Amniotic epithelial cell (primary cell): ENCODE measurements at places on chromosomes 11 and 22.

GRCh38 chr11:32456864-32457263 lies 21.5 kb upstream of the WT1 start:
- no peak for DNase-seq

GRCh38 chr11:62054484-62055121 lies 69.2 kb upstream of the INCENP start:
- DNase-seq: peak; percentile 36

DNA sequence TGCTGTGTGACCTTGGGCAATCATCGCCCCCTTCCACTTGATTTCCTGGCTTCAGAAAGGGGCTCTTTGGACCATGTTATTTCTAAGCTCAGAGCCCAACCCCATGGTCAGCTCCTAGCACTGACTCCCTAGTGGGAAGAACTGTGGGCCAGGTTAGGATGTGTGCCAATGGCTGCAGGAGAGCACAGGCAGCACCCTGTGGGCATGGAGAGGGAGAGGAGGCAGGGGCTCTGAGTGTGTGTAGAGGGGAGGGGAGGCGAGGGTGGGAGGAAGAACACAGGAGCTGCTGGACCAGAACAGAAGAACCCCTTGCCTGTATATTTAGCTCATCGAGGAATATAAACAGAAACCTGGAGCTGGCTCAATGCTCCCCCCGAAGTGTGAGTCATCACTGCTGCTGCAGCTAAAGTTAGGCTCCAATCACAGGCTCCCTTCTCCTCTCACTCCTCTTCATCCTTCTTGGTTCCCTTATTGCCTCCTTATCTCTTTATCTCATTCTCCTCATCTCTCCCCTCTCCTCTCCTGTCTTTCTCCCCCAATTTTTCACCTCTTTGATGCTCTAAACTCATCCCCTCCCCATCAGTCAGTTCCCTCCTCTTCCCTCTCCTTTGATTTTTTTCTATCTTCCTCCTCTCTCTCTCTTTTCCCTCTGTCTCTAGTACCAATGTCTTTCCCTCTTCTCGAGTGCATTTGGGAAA lies 14.5 kb upstream of the RPS19BP1 start:
- DNase-seq: no peak

DNA sequence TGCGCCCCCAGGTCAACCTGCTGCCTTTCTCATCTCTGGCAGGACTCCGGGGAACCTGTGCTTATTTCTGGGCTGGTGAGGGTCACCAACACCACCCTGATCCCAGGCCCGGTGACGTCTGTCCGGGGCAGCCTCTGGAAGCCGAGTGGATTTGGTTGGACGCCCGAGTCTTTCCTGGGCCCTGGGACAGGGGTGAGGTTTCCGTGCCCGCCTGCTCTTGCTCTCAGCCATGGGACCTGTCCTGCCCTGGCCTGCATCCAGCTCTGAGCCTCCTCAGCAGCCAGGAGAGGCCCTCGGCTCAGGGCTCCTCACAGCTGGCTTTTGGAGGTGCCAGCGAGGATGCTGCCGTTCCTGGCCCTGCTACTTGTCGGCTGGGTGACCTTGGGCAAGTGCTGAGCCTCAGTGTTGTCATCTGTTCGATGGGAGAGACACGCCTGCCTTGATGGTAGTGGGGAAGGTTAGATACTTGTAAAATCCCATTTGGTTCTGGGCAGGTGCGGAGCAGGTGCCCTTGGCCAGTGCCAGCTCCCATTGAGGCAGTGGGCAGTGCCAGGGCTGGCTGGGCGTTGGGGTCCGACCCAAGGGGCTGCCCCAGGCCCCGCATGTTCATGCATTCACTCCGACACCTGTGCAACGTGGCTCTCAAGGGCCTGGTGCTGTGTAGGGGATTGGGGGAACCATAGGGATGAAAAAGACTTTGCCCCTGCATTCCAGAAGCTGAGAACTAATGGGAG lies 58.9 kb upstream of the THY1 start:
- DNase-seq: no peak

GRCh38 chr11:90635886-90636285 lies 413.0 kb upstream of the CHORDC1 start:
- no peak for DNase-seq

DNA sequence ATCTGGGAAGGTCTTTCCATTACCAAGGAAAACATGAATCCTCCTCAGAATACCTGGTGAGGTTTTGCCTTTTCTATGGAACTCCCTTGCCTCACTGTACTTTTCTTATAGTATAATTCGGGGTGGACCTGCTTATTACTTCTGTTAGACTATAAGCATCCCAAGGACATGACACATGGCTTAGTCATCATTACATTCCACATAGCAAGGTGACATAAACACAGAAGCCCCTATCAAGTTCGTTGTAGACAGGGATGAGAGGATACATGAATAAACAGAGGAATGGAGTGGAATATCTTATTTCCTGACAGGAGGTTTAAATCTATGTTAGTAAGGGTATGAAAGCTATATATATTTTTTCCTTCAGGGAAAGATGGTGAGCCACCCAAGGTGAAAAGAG lies 532.2 kb upstream of the CCDC90B start:
- DNase-seq: no peak

GRCh38 chr11:64141081-64141783 lies 24.7 kb downstream of the MACROD1 start:
- DNase-seq: no peak

GRCh38 chr11:91187314-91187713 lies 964.5 kb upstream of the CHORDC1 start:
- DNase-seq: no peak

- DNase-seq: peak; percentile 28
Measured at GRCh38 chr11:46133119-46133518, 11.9 kb upstream of the PHF21A start.

DNA sequence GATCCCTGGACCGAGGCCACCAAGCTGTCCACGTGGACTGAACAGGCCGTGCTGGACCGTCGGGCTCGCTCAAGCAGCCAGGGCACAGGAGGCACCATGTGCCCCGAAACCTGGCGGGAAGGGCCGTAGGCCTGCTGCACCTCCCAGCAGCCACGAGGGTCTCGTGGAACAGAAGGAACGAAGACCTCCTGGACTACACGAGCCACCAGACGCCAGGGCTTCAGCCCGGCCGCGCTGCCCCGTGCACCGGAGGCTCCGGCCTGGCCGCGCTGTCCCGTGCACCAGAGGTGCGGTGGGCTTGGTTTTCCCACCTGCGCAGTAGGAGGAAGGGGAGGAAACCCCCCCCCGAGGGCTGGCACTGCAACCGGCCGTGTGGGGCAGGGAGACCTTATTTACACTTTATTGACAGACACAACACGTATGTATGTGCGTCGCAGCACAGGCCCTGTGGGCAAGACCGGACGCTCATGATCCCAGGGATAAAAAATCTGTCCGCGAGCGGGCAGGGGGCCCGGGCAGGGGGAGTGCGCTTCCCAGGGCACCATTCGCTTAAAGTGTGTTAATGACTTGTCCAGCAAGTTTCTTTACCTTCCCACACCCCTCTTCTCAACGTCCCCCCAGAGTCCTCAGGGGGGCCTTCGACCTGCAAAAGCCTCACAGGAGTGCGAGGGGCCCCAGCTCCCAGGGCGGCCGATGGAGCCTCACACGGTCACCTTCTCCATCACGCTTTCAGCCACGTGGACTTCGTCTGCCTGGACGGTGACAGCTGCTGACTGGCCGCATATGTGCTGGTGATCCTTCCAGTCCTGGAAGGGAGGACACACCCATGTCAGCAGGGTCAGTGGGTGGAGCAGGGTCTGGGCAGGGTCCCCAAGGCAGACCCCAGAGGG lies 7.0 kb downstream of the DRD4 start:
- no peak for DNase-seq

- DNase-seq: no peak
Measured at GRCh38 chr22:23223569-23224317, 43.4 kb downstream of the BCR start.
